ENCODE measurements at places on chromosomes 11 and 22.
A peak's percentile ranks its signal among the peaks of the same experiment; 100 is the strongest.

GRCh38 chr22:42074132-42074811 lies at the start of gene PHETA2:
TSS of gene PHETA2 (plus strand) at chr22:42074248. CDS start at chr22:42077294, 3,046 bp downstream.
- peak; percentile 63 for DNase-seq

- no peak for DNase-seq
Measured at GRCh38 chr22:22884888-22885840, 2.5 kb upstream of the IGLL5 start.

DNA sequence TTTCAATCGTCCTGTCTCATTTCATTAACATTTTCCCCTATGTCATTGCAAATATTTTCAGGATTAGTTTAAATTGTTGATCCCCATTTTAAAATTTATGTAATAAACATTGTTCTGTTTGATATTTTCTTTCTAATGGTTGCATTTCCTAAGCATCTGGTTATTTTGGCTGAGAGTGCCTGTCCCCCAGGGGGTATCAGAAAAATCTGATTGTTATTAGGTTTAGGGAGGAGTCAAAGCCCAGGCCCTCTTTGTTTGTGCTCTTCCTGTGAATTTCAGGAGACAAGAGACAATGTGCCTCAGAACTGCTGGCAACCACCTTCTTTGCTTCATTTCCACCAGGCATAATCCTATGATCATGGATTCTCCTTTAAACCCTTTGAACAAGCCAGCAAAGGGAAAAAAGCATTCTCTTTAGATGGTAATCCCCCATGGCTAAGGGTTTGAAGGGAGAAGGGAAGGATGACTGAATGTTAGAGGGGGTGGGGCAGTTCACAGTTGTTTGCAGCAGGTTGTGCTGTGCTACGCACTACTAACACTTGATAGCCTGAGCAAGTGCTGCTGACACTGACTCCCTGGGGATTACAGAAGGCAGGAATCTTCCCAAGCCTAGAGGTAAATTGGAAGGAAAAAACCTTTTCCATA lies 462.4 kb upstream of the LRRC4C start:
- no peak for DNase-seq

GRCh38 chr11:11722861-11723260 lies 101.1 kb upstream of the GALNT18 start:
- no peak for DNase-seq

- DNase-seq: peak; percentile 67
Measured at GRCh38 chr11:1515082-1516060, 28.8 kb upstream of the MOB2 start.

All from CD4-positive, alpha-beta T cell treated with Interleukin-21 for 1 hour (primary cell).